Breast epithelium (tissue), 4 donors: ENCODE measurements at places on chromosomes 16 and 17. TPM values are rescaled to one million over a fixed set of nuclear protein-coding genes. Genes with fewer than 3 reads are reported as not detected.

Gene CHP2
- total RNA-seq = 0.16 TPM

Gene PHB1
- 110 TPM for total RNA-seq

Gene ABCA3
- 6.2 TPM for total RNA-seq

Gene SLC16A11
- total RNA-seq = not detected

Gene CCL7
- not detected for total RNA-seq

Gene FOXJ1
- 0.15 TPM for total RNA-seq

Gene NPIPB8
- not detected for total RNA-seq

Gene CDH8
- not detected for total RNA-seq

Gene LITAFD
- not detected for total RNA-seq

Gene KRTAP1-4
- total RNA-seq = not detected

Gene KRTAP3-2
- not detected for total RNA-seq

Gene NPW
- not detected for total RNA-seq

Gene TAOK2
- 31.8 TPM for total RNA-seq

Gene DOC2B
- 22.9 TPM for total RNA-seq

Gene GNAO1
- 0.98 TPM for total RNA-seq

Gene RASL10B
- 27.8 TPM for total RNA-seq

Gene LYRM9
- total RNA-seq = 31.2 TPM

Gene PLA2G10
- total RNA-seq = not detected

Gene PITPNM3
- total RNA-seq = 1.6 TPM

Gene TEKT1
- total RNA-seq = not detected

Gene KRTAP4-9
- total RNA-seq = not detected

Gene EPN3
- total RNA-seq = 32.8 TPM

Gene ZG16
- total RNA-seq = 0.33 TPM
